Thymus (tissue), 14 donors: ENCODE measurements at places on chromosomes 7 and 10. TPM values are rescaled to one million over a fixed set of nuclear protein-coding genes. Genes with fewer than 3 reads are reported as not detected.
A peak's percentile ranks its signal among the peaks of the same experiment; 100 is the strongest.

The ATRNL1 gene
- 3.4 TPM for total RNA-seq

The ELAPOR2 gene
- 5.3 TPM for total RNA-seq

The BMI1 gene
- 26.2 TPM for total RNA-seq

The ZNF398 gene
- total RNA-seq, result 6.9 TPM

The PON1 gene
- 11.7 TPM for total RNA-seq

The KCP gene
- 0.09 TPM for total RNA-seq

The FAM25C gene
- 0.57 TPM for total RNA-seq

The MEOX2 gene
- 4.4 TPM for total RNA-seq

The ELFN1 gene
- total RNA-seq, result 2.6 TPM

The INMT gene
- 0.94 TPM for total RNA-seq

The ALOX5 gene
- total RNA-seq, result 6.7 TPM

- no peak for DNase-seq
Measured at GRCh38 chr10:13604357-13605040, 17.7 kb downstream of the PRPF18 start.

GRCh38 chr7:21092766-21093702 is 306.3 kb upstream of the SP8 start:
- DNase-seq, result no peak

DNA sequence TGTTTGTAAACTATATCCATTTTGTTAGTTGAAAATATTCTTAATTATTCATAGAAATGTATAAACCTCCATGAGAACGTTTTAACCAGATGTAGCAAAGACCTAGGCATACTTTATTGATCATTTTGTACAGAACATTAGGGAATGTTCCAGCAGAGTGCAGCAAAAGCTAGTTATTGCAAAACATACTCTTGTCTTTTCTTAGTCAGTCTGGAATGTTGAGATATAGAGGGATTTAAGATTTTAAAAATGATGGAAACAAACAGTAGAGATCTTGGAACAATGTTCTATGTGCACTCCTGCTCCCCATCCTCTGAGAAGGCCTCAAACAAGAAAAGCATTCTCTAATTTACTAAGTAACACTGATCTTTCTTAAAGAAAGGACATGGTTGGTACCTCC is 292.1 kb downstream of the BBS9 start:
- DNase-seq, result no peak

DNA sequence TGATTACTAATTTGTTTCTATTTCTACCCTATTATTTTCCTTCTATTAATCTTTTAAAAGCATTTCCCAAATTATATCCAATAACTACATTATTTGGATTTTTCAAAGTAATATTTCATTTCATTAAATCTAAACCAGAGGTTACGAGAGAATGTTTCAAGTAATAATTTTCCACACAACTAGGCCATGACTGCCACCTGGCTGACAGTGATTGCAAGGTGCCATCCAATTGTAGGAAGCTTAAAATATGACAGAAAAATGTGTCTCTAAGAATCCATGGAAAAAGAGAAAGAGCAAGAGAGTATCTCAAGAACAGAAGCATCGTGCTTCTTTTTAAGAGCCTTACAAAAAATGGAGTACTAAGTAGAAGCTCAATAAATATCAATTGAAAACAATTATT is 48.7 kb downstream of the TPK1 start:
- DNase-seq, result no peak

DNA sequence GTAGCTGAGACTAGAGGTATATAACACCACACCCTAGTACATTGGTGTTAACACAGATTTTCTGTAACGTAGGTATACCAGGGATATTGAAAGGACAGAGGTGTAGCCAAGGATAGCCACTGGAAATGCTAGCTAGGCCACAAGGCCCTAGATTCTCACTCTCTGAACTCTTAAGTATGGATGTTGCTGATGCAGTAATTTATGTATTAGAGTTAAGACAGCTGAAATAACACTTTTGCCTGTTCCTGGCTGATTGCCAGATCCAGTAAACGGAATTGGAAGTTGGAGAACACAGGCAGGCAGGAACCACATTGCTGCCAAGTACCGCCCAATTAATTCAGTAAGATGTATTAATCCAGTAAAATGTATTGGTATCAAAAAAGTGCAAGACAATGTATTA is 1.8 kb downstream of the CALU start:
- DNase-seq, result no peak

- no peak for DNase-seq
Measured at GRCh38 chr7:16136896-16137295, 284.4 kb downstream of the CRPPA start.

GRCh38 chr7:138891446-138891810 is 89.8 kb downstream of the KIAA1549 start:
- no peak for DNase-seq

DNA sequence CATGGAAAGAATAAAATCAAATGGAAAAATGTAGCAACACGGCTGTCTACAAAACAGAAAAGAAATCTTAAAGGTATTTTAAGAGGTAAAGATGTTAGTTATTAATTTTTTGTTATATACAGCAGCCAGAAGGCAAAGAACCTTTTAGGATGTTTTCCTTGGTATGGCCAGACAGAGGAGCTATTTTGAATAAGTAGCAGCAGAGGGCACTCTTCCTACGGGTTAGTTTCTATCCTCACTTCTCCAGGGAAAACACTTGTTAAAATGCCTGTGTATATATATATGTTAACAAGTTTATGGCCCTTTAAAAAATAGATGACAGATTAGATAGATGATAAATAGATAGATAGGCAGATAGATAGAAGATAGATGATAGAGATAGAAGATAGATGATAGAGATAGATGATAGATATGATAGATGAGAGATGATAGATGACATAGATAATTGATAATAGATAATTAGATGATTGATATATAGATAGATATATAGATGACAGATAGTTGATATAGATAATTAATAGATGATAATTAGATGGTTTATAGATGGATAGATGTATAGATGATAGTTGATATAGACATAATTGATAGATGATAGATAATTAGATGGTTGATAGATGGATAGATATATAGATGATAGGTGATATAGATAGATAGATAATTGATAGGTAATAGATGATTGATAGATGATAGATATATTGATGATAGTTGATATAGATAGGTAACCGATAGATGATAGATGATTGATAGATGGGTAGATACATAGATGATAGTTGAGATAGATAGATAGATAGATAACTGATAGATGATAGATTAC is 57.8 kb upstream of the WIPF3 start:
- DNase-seq, result no peak

DNA sequence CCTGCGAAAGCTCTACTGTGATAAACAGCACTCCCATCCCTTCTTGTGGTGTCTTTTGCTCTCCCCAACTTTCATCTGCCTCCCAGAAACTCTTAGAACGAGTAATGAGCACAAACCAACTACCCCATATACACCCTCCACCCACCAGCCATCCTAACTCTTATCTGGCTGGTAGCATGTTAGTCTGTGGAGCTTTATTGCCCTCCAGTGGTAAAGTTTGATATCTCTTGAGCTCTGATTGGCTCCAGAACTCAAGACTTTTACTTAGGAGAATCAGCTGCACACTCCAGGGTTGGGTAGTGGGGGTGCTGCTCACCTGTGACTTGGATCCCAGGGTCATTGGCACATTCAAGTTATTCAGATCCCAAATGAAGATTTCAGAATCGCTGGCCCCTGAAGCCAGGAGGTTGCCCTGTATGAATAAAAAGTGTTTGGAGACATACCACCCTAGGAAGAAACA is 10.9 kb downstream of the SEC31B start:
- peak; percentile 89 for DNase-seq

- no peak for DNase-seq
Measured at GRCh38 chr10:49593564-49593875, 16.6 kb upstream of the SLC18A3 start.

DNA sequence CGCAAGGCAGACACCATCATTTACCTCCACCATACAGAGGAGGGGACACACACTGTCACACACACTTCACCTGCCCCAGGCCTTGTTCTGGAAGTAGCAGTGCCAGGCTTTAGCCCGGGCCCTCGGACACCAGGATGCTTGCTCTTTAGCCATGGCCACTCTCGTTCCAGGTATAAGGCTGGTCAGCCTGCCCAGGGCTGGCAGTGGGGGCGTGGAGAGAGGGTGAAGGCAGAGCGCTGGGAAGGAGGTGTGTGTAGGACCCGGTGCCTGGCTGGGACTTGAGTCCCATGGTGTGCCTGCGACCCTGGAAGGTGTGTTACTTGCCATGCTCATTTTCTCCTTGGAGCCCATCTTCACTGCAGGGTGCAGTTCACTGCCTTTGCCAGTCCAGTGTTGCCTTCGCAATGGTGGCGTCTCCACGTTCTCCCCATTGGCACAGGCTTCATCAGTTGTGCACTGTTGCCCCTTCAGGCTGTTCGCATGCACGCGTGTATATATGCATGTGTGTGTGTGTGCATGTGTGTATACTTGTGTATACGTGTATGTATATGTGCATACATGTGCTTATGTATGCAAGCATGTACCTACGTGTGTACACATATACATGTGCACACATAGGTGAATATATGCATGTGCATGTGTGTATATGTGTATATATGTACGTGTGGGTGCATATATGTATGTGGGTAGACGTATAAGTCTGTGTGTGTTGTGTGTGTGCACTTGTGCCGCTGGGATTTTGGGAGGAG is 153.4 kb downstream of the CAMK1D start:
- no peak for DNase-seq

DNA sequence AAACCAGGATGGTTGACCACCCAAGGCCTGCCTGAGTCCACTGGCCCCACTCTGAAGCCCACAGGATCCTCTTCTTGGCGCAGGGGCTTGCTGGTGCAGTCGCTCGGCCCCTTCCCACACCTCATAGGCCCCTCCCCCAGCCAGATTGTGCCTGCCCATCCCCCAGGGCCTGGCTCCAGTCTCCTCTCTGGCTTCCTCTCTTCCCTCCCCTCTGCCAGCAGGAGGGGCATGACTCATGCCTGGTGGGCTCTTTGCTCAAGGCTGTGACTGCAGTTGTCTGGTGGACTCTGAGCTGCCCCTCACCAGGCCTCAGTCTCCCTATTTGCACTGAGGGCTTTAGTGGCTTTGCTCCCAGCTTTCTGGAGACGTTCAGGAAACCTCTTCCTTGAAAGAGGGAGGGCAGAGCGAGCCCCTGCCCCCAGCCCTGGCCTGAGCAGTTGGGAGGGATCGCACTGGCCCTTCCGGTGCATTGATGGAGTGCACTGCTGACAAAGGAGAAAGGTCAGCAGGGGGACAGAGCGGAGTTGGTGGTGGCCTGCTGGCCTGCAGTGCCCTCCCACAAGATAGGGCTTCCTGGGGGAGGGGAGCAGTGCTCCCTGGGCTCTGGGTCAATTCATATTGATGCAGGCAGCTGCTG is 60.7 kb downstream of the ZMIZ1 start:
- no peak for DNase-seq

DNA sequence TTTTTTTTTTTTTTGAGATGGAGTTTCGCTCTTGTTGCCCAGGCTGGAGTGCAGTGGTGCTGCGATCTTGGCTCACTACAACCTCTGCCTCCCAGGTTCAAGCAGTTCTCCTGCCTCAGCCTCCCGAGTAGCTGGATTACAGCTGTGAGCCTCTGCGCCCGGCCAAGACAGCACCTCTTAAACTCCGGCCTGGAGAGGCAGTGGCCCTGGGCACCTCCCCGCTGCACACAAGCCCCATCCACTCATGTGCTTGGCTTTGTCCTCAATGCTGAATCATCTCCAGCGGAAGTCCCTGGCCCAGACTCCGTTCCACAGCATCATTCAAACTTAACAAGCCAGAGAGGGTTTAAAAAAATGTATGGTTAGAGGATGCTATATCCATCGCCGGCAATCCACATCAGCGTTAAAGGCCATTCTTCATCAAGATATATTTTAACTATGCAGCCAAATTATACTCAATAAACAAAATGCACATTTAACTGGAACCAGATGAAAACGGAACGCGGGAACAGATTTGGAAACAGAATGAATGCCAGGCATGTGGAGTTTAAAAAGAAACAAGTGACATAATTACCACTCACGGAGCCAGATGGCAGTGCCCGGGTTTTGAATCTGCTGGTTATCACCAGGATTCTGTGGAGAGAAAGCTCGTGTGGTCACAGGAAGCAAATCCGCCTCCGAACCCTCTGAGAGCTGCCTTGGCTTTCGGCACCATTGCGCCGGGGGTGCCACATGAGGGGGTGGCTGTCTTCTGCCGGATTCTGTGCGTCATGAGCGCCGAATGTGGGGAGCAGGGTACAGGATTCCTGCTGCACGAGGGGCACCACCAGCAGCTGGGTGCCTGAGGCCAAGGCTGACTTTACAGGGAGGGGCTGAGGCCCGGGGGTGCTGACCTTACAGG is 45.6 kb upstream of the CFAP46 start:
- DNase-seq, result no peak

GRCh38 chr7:96701258-96701657 is 8.4 kb downstream of the SEM1 start:
- no peak for DNase-seq

DNA sequence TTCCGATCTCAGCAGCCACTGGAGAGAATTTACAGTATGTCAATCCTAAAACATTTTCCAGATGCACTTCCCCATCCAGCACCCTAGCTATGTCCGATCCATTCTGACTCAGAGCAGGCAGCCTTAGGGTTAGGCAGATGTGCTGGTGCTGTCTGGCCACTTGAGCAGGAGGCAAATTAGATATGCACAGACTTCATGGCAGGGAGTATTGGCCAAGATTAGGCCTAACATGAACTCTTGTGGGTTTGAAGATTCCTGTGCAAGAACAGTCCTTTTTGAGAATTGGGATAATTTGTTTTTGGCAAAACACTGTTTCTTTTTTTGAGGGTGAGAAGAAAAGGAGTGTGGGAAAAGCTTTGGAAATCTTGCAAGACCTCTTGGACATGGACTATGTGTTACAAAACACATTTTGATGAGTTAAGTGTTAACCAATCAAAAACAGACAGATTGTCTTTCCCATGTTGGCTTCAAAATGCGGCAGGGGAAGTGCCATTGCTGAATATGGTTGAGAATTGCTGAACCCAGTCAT is 218.6 kb upstream of the INHBA start:
- no peak for DNase-seq

DNA sequence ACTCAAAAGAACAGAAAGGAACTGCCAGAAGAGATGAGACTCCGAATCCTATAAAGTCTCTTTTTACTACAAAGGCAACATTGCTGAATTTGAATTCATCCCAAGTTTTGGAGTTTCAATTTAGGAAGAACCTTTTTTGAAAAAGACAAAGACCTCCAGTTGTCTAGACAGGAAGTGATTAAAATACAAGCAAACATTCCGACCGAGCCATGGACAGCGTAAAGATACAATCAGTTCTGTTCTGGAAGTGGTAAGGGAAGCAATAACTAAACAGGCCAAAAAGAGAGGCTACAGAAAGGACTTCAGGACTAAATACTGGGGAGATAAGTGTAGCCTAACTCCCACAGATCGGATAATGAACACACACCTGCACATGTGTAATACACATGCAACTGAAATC is 101.0 kb downstream of the SMURF1 start:
- DNase-seq, result no peak
